C1 segment of cervical spinal cord (tissue), 14 donors: ENCODE measurements at places on chromosomes 2 and 18.

GRCh38 chr2:225171350-225171749, 129.1 kb upstream of the DOCK10 start:
- no peak for DNase-seq

GRCh38 chr2:182883451-182883850, 17.0 kb upstream of the FRZB start:
- DNase-seq: no peak

- DNase-seq: no peak
These were observed 19.7 kb upstream of the IL18R1 start for GRCh38 chr2:102335871-102336366.

DNA sequence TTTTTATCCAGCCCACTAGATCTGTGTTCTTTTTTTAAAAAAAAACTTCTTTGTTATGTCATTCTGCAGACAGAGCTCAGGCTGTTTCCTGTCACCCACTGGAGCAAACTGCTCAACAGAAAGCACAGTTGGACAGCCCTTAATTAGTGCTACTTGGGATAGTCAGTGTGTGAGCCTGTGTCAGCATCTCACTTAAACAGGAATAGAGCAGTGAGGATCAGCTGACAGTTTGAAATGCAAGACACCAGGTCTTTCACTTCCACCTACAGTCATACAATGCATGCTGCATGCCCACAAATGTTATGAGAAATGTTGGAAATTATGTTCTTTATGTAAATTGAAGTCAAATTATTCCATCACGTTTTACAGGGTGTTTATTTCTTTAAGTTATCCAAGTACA, 174.9 kb downstream of the NR4A2 start:
- no peak for DNase-seq

- no peak for DNase-seq
These were observed 56.7 kb downstream of the ADI1 start for GRCh38 chr2:3462493-3463104.

DNA sequence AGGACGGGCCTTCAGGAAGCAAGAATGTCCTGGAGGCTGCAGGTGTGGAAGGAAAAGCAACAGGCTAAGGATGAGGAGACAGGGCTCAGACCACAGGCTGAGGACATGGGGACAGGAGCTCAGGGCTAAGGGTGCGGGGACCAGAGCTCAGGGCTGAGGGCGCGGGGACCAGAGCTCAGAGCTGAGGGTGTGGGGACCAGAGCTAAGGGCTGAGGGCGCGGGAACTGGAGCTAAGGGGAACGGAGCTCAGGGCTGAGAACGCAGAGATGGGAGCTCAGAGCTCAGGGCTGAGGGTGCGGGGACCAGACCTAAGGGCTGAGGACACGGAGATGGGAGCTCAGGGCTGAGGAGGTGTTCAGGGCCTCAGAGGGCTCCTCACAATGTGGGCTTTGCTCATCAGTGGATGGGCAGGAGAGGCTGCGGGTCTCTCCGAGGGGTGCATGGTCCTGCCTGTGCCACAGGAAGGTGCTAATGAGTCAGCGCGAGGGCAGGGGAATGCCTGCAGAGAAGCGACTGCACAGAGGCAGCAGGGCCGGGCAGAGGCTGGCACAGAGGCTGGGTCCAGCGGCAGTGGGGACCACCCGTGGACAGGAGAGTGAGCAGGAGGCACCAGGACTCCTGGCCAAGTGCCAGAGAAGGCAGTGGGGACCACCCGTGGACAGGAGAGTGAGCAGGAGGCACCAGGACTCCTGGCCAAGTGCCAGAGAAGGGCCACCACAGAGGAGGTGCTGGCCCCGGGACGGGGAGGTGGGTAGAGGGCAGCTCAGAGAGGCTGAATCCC, 271.7 kb downstream of the TWIST2 start:
- DNase-seq: no peak

GRCh38 chr2:42045848-42046748, 1.7 kb upstream of the PKDCC start:
- no peak for DNase-seq

- DNase-seq: no peak
These were observed 172.3 kb downstream of the ICOS start for GRCh38 chr2:204108781-204109295.

- DNase-seq: no peak
These were observed 56.3 kb downstream of the SH3RF3 start for GRCh38 chr2:109185338-109185737.

DNA sequence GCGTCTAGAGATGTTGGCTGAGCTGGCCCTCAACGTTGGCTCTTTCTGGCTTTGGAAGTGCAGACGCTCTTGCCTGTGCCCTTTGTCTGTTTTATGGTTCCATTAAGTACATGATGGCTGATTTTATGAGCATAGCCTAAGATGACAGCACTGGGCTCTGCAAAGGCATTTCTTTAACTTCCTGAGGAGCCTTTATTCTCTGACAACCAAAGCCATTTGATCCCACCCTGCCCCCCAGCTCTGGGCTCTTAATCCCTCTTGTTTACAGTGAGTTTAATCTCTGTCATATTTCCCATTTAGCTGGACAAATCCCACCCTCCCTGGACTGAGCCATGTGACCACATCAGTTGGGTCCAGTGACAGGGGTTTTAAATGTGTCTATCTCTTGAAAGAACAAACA, 195.9 kb downstream of the ACKR3 start:
- DNase-seq: no peak

DNA sequence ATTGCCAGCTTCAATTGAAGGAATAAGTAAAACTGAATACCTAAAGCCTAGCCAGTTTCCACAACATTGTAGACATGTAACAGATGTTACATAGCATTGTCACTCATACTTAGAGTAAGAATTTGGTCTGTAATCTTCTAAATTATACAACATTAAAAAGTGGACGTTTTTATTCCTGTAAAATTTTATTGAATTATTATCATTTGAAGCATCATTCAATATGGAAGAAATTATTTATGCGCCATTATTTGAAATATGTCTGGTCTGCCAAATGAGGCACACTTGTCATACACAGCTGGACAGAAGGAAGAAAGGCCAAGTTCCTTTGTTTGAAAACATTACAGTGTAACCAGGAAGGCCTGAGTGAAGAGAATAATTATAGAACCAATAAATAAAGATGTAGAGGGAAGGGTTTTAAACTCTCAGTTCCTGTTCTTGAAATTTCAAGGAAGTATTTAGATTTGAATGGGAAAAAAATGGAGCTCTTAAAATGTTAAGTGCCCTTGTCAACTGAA, 575.5 kb downstream of the LRRTM4 start:
- DNase-seq: no peak

DNA sequence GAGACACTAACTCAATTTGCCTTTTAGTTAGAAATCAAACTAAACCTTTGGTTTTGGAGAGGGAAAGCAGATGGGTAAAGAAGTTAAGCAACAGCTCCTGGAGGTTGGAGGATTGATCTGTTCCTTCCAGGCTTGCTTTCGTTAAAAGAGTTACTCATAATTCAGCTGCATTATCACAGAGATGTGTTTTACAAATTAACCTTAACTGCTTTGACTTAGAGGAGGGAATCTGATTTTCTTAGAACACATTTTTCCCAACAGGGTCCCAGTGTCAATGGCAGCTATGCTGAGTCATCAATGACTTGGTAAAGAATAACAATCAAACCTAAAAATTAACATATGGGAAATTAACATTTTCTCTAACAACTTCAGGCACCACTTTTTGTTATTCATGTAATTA, 113.4 kb downstream of the COPS8 start:
- no peak for DNase-seq

GRCh38 chr2:239292531-239292930, 108.3 kb downstream of the HDAC4 start:
- no peak for DNase-seq

GRCh38 chr2:220181165-220181564, 553.7 kb downstream of the SLC4A3 start:
- DNase-seq: no peak

DNA sequence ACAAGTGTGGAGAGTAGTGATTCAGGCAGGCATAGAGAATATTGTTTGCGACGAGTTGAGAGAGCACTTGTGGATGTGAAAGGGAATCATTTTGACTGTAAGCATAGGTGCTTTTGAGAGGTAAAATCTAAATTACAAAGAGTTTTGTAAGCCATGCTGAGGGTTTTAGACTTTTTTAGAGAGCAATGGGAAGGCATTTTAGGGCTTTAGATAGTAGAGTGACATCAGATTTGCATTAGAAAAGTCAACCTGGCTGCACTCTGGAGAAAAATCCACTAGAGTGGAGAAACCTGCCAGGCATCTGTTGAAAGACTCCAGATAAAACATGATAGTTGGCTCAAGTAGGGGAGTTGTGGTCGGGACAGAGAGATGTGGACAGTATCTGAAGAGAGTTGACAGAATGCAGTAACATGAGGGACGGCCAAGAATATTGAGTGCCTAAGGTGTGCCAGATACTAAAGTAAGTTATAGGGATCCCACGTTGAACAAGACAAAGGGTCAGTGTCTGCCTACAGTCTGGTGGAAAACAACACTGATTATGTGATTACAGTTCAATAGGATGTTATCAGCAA, 91.7 kb upstream of the MYO3B start:
- no peak for DNase-seq

DNA sequence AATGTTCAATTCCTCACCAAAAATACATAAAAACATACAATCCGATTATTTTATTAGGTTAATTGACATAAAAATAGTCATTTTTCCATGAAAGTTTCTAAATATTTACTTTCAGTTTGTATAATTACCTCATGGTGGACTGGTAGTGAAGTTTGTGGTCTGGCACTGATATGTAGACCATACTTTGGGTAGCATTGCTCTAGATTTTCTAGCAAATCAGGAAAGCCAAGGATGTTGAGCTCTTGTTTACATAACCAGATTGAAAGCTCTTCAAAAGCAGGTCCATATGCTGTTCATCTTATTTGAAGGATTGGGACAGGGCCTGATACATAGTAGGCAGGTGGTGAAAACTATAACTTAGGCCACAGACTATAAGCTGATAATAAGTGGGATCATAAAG, 61.8 kb downstream of the COMMD1 start:
- DNase-seq: no peak

GRCh38 chr2:95329891-95330793, 33.0 kb downstream of the KCNIP3 start:
- no peak for DNase-seq

- DNase-seq: peak; percentile 9
These were observed 235.9 kb downstream of the KLHL29 start for GRCh38 chr2:23620841-23621341.

DNA sequence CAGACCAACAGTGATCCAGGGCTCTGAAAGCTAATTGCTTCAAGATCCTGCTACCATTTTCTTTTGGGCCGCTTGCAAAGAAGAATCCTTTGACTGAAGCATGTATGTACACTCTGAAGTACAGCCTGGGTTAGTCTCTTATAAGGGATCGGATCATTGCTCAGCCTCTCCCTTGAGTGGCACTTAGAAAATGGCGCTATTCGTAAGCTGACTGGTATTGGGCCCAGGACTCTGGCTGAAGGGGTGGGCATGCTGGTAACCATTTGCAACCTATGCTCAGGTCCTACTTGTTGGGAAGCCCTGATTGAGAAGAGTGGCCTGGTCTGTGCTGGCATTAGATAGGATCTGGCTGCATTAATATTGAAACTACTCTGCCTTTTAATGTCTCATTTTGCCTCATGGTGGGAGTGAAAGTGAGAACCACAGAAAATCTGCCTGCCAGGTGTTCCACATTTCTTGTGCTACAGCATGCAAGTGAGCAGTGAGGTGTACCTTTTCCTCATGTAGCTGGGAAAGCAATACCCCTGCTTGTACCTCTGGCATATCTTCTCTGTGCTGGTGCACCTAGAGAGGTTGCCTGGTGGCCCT, 661 bp upstream of the MGAT5 start:
- no peak for DNase-seq

DNA sequence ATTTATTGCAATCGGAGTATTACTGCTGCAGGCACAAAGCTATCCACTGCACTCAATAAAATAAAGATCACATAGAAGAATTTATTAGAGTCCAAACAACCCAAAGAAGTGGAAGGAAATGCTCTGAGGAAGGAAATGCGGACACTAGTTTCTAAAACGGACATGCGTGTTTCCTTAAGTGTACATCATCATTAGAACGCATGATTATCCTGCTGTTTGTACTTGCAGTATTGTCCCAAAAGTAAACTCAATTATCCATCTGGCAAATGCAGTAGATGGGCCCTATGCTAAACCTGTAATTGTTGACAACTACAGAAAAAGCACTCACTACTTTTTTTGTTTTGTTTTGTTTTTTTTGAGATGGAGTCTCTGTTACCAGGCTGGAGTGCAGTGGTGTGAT, 53.6 kb downstream of the PDK1 start:
- no peak for DNase-seq

DNA sequence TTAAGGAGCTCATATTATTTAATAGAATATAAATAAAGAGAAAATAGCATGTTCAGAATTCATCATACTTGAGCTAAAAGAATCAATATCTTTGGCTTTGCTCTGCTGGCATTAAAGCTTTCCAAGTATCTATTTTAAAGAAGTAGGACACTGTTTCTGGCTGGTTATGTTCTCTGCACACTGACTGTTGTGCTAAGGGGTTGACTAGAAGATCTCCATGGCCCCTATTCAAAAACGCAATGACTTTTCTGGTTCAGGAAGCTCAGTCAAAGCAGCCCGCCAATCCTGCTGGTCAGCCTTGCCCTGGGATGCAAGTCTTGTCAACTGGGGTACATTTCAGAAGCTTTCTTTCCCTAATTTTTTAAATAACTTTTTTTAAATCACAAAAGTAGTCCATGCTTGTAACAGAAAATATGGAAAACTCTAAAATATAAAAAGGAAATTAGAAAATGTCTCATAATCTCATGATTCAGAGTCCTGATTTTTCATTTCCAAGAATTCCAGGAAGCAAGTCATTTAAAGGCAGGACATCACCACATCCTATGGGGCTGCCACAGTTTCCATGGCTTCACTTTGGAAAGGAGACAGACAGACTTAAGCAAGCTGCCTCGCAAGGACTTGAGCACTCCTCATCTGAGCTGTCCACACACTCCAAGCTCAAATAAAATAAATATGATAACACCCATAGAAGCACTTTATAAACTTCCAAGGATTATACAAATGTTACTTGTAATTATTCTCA, 195.1 kb downstream of the TXNL1 start:
- DNase-seq: no peak

DNA sequence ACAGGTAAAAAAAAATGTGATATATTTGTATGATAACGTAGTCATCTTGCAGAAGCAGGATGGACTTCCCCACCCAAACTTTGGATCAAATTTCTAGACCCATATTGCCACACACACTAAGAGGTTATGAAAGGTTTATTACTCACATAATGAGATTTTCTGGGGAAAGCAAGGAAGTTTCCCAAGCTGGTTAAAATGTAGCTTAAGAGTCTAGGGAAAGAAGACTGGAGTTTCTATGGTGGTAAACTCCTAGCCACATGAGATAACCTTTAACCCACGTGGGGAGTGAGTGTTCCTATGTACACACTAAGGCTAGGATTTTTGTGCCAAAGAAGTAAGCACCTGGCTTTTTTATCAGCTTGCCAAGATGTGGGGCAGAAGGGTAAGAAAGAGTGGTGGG, 335.7 kb upstream of the UBE2E3 start:
- no peak for DNase-seq

GRCh38 chr2:134671513-134671912, 47.3 kb downstream of the TMEM163 start:
- DNase-seq: no peak
